ENCODE measurements at places on chromosomes 12 and 14.

DNA sequence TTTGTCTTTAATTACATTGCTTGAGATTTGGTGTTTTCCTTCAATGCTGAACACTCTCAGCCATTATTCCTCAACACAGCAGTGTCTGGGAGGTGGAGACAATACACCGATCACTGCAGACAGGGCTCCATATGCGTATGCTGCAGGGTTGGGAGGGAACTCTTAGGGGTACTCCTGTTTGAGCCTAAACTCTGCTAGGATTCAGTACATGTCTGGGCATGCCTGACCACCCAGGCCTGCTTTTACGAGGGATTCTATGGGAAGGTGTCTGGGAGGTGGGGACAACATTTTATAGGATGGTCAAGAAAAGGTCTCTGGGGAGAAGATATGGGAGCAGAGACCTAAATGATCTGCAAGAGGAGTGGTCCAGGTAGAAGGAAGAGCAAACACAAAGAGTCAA is 34.3 kb downstream of the DHRS2 start:
- DNase-seq: no peak

DNA sequence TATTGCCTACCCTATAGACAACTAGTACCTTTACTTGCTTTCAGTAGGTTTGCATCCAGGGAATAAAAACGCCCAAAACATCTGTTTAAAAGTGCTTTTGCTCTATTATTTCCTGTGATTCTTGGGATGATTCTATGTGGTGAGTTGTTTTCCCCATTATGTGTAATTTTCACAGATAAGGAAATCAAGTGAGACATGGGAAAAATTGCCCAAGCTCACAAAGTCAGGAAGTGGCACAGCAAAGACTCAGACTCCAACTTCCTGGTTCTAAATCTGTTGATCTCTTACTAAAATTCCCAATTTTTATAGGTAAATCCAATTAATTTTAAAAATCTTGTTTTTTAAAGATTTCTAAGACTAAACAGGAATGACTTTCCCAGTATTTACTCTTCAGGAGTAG is 39.0 kb downstream of the NID2 start:
- DNase-seq: no peak

GRCh38 chr14:52936437-52936836 is 14.4 kb downstream of the FERMT2 start:
- no peak for DNase-seq

GRCh38 chr12:75754698-75755097 is 243.3 kb upstream of the KRR1 start:
- DNase-seq: no peak

DNA sequence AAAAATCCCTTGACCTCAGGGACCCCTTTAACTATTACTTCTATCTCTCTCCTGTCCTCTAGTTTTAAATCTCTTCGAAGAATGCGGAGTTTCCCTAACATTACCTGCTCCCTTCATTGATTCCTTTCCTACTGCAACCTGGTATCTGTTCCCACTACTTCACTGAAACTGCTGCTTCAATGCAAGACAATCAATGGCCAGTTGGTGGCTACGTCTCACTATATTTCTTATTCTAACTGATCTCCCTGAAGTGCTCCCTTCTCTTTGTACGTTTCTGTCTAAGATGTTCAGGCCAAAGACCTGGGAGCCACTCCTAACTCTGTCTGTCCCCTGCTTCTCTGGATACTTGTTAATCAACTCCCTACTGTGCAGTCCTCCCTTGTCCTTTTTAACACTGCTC is 10.3 kb upstream of the KCNA1 start:
- DNase-seq: no peak
